SK-N-SH (cell line): ENCODE measurements at places on chromosomes 4 and X. TPM values are rescaled to one million over a fixed set of nuclear protein-coding genes. Genes with fewer than 3 reads are reported as not detected.

DNA sequence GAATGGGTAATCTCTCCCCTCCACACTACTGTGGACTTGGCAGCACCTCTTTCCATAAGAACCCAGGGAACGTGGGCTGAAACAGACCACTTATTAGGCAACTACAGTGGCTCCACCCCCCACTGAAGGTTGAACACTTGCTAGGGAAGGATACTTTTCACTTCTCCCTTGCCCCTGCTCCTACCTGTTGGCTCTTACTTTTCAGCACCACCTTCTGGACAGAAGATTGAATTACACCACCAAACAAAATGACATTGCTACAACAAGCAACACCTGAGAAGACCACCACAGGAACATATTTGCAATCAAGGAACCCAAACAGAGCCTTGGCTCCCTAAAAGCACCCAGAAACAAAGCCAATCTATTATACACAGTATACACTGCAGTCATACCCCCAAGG is 132.1 kb upstream of the CXCL13 start:
- DNase-seq, result peak; percentile 15

Gene IL9R
- 0.03 and 0.06 TPM in 2 replicates for polyA plus RNA-seq

Gene TMPRSS11B
- polyA plus RNA-seq, result not detected in 2 replicates

GRCh38 chr4:36677112-36677511 is 395.7 kb downstream of the DTHD1 start:
- no peak for DNase-seq

GRCh38 chr4:150949943-150950342 is 65.1 kb downstream of the LRBA start:
- DNase-seq, result no peak

DNA sequence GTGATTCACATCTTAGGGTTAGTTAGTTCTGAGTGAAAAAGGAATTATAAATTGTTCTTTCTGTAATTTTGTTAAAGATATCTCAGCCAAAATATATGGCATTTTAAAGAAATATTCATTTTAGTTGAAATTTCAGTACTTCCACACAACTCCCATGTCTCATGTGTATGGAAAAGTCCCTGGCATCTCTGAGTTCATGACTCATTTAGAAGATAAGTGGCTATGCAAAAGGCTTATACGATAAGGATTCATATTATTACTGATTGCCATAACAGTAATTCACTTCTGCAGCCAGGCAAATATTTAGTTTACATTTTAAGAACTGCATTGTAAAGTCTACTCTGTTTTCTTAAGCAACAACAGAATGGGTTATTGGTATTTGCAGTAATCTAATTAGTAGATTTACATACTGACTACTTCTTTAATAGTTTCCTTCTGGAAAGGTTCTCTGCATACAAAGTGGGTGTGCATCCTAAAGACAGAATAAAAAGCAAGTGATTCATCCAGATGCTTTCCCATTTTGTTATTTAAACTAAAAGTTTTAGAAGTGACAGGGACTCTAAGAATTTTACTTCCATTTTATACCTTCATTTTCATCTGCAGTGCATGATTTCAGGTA is 682.4 kb upstream of the PABPC4L start:
- no peak for DNase-seq

DNA sequence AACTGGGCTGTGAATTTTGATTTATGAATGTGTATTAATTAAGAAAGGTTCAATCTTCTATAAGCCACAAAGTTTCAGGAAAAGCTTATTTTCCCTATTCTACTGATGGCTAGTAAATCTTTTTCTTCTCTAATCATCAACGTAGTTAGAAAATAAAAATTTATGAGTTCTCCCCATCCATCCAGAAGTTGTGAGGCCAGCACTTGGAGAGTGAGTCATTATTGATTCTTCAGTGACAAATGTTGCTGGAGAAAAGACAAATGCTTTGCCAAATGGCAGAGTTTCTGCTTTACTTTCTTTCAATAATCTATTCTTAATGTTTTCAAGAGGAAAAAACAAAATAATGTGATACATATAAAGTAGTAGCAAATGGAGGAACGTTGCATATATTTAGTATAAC is 11.3 kb upstream of the GRXCR1 start:
- DNase-seq, result no peak

Gene TMEM150C
- polyA plus RNA-seq, result 1.0 and 1.3 TPM in 2 replicates

- no peak for DNase-seq
Observed at GRCh38 chrX:70128071-70128470, 5.2 kb upstream of the IGBP1 start.

Gene DIPK2B
- polyA plus RNA-seq, result 0.02 TPM in 2 replicates

- DNase-seq, result no peak
Observed at GRCh38 chr4:103026868-103027267, 7.4 kb upstream of the SLC9B1 start.

Gene LRCH2
- polyA plus RNA-seq, result 1.7 and 2.3 TPM in 2 replicates

- DNase-seq, result peak; percentile 26
Observed at GRCh38 chrX:119693996-119694451, 1.1 kb upstream of the SEPTIN6 start.

DNA sequence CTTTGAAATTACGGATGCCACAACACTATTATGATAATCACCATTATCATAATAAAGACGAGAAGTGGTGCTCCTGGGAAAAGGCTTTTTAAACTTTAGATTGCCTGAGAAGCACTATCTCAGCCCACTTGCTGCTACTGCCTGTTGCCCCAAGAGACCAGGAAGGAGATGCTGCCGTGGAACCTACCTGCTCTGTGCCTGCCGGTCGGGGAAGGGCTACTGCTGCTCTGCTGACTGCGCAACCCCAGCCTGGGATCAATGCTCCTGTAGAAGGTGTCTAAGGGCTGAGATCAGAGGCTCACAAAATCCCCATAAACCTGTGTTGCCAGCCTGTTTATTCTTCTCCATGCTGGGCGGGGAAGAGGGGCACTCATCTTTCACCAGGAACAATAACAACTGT is 145.3 kb upstream of the VCX3B start:
- no peak for DNase-seq

Gene OCIAD2
- 235 and 387 TPM in 2 replicates for polyA plus RNA-seq

DNA sequence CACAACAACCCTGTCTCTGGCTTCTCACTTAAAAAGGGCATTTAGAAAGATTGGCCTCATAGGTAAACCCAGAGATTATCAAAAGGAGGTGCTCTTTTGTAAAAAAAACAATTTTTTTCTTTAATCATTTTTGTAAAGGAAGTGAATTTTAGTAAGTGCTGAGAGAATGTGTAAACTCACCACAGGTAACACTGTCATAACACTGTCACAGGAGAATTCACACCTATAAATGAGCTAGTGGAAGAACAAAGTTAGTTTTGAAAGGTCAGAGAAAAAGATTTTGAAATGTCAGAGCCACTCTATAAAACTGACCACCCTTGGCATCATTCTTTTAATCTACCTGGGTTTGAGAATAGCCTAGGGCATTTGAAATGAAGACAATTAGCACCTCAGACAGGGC is 3.3 kb upstream of the SH2D1A start:
- no peak for DNase-seq

Gene SHROOM2
- polyA plus RNA-seq, result not detected in 2 replicates

Gene MAOA
- polyA plus RNA-seq, result 0.31 and 0.73 TPM in 2 replicates

- DNase-seq, result no peak
Observed at GRCh38 chrX:143095816-143096215, 70.1 kb downstream of the SPANXN4 start.

- DNase-seq, result no peak
Observed at GRCh38 chr4:2638730-2639129, 102.3 kb downstream of the FAM193A start.

Gene DUX4
- polyA plus RNA-seq, result not detected in 2 replicates

Gene WDFY3
- 13.8 and 17.4 TPM in 2 replicates for polyA plus RNA-seq

GRCh38 chrX:95721011-95721410 is 963.6 kb upstream of the DIAPH2 start:
- DNase-seq, result no peak

Gene MUC7
- polyA plus RNA-seq, result not detected in 2 replicates

DNA sequence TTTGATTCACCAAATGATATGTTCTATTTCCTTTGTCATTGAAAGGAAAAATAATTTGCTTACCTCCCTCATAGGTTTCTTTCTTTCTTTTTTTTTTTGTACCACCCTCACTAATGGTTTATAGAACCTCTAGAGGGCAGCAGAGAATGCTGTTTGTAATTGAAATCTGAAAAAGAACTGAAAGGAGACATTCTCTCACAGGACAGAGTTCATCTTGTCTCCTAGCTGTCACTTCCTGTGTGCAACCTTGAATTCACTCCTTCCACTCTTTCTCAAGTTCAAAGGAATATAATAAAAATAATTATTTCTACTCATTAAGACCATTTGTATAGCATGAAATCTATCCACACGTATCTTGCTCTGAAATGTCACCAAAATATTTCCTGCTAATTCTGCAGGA is 51.0 kb downstream of the GUCY1B1 start:
- peak; percentile 41 for DNase-seq

GRCh38 chr4:20203508-20203907 is 48.2 kb upstream of the SLIT2 start:
- DNase-seq, result no peak

DNA sequence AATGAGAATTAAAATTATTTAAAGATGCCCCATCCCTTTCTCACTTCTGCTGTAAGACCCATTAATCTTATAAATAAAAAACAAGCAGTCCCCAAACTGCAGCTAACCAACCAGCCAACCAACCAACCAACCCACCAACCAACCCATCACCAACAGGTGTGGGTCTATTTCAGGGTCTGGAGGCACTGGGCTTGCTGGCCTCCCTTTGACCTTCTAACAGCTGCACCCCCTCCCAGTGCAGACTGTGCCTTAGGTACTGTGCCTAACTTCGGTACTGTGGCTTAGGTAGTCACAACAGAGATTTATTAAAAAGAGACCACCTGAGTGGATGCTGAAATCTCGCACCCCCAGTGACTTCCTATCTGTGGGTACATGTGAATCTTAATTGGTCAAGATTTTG is 128.1 kb downstream of the SORBS2 start:
- no peak for DNase-seq

DNA sequence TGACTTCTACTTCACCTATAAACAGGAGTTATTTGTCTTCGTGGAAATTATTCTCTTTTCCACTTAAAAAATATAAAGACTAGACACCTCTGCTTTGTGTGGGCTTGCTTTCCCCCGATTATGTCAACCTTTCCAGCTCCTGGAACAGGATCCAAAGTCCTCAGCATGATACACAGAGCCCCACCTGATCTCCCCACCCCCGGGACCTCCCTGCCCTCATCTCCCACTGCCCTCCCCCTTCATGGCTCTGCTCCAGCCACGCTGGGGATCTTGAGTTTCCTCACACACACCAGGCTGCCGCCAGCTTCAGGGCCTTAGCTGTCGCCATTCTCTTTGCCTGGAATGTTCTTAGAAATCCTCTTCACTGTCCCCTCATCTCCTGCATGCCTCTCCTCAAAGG is 55.3 kb downstream of the MBNL3 start:
- no peak for DNase-seq

DNA sequence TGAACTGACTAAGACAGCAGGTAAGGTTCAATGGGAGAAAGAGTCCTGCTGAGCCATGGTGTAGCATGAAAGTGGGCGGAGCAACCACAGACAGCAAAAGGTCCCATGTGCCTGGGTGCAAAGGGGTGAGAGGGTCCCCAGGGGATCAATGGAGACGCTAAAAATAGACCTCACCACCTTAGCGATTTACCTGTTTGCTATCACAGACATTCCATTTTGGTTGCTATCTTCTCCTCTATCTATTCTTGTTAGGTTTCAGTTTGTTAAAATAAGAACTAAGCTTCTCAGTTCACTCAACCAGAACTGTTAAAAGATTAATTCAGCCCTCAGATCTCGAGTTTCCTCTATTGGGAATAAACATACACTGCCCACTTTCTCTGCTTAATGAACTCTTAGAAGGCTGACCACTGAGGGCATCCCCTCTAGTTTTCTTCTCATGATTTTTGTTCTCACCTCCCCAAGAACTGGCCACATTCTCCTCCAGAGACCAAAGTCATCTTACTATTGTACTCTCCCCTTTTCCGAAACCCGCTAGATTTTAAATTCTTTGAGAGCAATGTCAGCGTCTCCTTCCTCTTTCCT is 136.7 kb downstream of the PARM1 start:
- DNase-seq, result no peak

- no peak for DNase-seq
Observed at GRCh38 chrX:15016051-15016450, 142.8 kb downstream of the MOSPD2 start.

DNA sequence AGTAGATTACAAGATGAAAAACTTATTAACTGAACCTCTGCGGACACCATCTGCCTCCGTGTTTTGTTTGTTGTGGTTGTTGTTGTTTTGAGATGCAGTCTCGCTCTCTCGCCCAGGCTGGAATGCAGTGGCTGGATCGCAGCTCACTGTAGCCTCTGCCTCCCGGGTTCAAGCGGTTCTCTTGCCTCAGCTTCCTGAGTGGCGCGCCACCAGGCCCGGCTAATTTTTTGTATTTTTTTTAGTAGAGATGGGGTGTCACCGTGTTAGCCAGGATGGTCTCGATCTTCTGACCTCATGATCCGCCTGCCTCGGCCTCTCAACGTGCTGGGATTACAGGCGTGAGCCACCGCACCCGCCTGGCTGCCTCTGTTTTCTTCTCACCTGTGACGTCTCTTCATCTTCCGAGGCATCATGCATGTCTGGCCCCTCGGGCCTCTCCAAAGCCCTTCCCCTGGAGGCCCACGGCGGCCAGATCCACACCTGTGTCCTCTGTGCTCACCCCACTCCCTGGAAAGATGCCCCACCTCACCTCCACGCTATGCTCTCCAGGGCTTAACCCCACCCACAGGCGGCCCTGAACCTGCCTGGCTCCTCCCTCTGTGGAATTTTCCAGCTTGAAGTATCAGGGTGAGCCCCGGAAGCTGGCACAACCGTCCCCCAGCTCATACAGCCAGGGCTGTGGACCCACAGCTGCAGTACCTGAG is 77.0 kb upstream of the MXD4 start:
- DNase-seq, result no peak

Gene GIMD1
- polyA plus RNA-seq, result not detected in 2 replicates

DNA sequence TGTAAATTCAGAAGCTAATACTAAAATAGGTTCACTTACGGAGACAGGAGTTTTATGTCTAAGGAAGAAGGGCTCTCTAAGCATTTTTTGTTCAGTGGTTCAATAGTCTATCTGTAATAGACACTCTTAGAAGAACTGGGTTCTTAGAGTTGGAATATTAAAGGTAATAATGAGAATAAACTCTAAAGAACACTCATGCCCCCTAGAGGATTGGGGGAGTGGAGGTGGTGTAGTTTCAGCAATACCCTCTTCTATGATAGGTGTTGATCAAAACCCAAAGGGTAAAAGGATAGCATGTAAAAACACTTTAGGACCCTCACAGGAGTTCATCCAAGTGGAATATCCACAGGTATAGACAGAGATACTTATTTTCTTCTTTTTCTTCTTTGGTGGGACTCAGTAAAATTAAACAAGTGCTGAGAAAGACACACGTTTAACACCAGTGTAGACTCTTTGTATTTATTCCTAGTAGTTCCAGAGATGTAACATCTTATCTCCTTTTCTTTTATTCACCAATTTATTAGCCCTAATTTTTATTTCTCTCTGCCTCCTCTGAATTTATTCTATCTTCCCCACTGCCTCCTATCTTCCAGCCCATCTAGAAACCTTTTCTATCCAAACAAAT is 25.7 kb upstream of the MND1 start:
- peak; percentile 74 for DNase-seq

DNA sequence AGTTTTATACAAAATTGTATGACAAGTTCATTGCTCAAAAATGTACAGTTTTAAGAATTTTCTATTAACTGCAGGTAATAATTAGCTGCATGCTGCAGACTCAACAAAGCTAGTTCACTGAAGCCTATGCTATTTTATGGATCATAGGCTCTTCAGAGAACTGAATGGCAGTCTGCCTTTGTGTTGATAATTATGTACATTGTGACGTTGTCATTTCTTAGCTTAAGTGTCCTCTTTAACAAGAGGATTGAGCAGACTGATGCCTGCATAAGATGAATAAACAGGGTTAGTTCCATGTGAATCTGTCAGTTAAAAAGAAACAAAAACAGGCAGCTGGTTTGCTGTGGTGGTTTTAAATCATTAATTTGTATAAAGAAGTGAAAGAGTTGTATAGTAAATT is 131.0 kb downstream of the TET2 start:
- no peak for DNase-seq
